ENCODE measurements at places on chromosomes 11 and 22.
A peak's percentile ranks its signal among the peaks of the same experiment; 100 is the strongest.

GRCh38 chr11:18394928-18395734 is 768 bp downstream of the LDHA start:
- no peak for DNase-seq

- DNase-seq: no peak
Measured at GRCh38 chr11:74179234-74180052, 8.4 kb downstream of the PPME1 start.

- DNase-seq: no peak
Measured at GRCh38 chr11:93935826-93936225, 85.3 kb upstream of the HEPHL1 start.

GRCh38 chr11:121513807-121514206 is 61.0 kb upstream of the SORL1-AS1 start:
- no peak for DNase-seq

GRCh38 chr22:19696504-19697276 is 17.6 kb upstream of the SEPTIN5 start:
- DNase-seq: no peak

- DNase-seq: no peak
Measured at GRCh38 chr11:1546536-1547466, 25.3 kb downstream of the DUSP8 start.

DNA sequence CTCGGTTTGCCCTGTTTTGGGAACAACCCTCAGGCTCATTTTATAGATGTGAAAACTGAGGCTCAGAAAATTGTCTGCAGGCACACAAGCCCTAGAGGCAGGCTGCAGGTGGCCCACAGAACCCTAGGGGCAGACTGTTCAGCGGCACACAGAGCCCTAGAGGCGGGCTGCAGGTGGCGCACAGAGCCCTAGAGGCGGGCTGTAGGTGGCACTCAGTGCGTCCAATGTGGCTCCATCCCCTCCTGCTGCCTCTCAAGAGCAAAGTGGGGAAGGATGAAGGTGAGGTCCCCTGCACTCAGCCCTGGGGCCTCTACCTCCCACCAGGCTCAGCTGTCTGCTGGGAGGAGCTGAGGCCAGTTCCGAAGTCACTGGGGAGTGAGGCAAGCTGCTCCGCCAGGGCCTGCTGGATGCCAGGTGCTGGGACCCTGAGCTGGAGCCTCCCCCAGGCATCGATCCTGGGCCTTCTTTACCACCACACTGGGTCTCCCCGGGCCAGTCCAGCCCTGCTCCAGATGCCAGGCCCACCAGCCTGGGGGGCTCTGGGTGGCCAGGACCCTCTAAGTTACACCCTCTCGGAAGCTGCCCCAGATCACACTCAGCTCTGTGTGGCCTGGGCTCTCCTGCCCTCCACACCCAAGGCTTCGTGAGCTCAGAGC is 2.3 kb downstream of the ACY3 start:
- DNase-seq: no peak

DNA sequence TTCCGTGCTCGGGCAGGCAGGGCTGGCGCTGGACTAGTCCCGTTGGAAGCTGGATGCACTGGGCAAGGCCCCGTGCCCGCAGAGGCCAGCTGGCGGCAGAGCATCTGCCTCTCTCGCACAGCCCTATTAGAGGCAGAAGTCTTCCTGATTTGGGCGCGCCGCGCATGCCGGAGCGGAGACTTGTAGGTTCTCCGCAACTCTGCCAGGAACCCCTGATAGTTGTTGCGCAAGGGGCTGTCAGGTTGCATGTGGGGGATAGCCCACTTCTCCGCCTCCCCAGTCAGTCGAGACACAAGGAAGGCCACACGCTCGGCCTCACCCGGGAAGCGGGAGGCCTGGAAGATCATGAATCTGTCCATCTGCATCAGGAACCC is 1.2 kb downstream of the RTL6 start:
- DNase-seq: no peak

DNA sequence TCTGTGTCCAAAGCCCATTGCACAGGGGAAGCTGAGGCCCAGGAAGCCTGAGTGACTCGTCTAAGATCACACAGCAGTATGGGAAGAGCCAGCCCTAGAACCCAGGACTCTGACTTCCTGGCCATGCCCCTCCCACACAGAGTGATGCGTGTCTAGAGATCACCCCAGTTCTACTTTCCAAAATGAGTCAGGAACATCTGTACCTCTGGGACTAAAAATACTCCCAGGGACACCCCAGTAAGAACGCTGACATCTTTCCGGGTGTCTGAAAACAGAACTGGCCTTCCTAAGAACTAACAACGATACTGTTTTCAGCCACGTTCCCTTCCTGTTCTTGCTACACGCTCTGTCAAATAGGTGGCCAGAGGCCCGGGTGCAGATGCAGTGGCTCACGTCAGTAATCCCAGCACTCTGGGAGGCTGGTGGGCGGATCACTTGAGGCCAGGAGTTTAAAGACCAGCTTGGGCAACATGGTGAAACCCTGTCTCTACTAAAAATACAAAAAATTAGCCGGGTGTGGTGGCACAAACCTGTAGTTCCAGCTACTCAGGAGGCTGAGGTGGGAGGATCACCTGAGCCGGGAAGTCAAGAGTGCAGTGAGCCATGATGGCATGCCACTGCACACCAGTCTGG is 21.7 kb upstream of the PDGFB start:
- no peak for DNase-seq

- no peak for DNase-seq
Measured at GRCh38 chr22:26321469-26321913, 107.6 kb upstream of the ASPHD2 start.

GRCh38 chr22:17164392-17165024 is 5.4 kb upstream of the HDHD5 start:
- no peak for DNase-seq

GRCh38 chr11:112226831-112227401 is 688 bp downstream of the PTS start:
- no peak for DNase-seq

- no peak for DNase-seq
Measured at GRCh38 chr11:99555486-99555885, 534.7 kb downstream of the CNTN5 start.

- DNase-seq: no peak
Measured at GRCh38 chr11:61954851-61955421, 4.8 kb downstream of the BEST1 start.

- DNase-seq: peak; percentile 94
Measured at GRCh38 chr11:20112291-20113148, 47.8 kb downstream of the DBX1 start.

- no peak for DNase-seq
Measured at GRCh38 chr11:28296426-28296825, 188.2 kb downstream of the METTL15 start.

DNA sequence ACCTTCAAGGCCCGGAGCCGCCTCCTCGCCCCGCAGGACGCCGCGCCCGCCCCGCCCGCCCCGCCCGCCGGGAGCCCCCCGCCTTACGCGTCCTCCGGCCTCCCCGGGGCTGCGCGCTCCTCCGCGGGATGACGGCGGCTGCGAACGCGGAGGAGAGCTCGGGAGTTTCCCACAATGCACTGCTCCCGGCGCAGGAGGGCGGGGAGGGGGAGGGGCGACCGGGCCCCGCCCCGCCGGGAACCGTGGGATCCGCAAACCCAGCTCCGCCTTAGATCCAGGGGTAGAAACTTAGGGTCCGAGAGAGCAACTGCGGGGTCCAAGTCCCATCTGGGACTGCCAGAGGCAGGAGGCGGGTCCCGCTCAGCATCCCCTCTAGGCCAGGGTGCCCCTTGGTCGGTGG is at the start of gene CEND1:
TSS of gene CEND1 (minus strand) at position 148 of the 400 bp plus-strand sequence. CDS start 1,514 bp downstream, outside the sequence.
- DNase-seq: no peak

Data from epithelial cell of prostate (primary cell).